ENCODE measurements at places on chromosomes 12 and 14.

GRCh38 chr14:92970271-92970670 is 47.3 kb downstream of the CHGA start:
- no peak for DNase-seq

GRCh38 chr12:16586350-16587109 is 19.4 kb downstream of the LMO3 start:
- DNase-seq: no peak

DNA sequence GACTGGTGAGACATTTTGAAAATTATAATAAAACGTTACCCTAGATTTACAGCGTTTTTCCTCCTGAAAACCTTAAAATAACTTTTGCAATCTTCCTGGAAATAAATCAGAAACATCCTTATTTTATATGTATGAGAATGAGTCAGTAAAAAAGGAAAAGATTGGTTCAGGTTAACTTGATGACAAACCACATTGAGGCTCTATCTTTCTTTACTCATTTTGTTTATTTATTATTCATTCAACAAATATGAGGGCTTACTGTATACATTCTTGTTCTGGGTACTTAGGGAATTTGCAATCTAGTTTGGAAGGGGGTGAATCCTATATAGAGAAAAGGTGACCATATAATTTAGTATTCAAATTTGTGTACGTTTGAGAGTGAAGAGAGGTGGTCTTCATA is 156.6 kb downstream of the UNC79 start:
- DNase-seq: no peak

- DNase-seq: no peak
These were observed 71.0 kb downstream of the SLC6A15 start for GRCh38 chr12:84841591-84841990.

DNA sequence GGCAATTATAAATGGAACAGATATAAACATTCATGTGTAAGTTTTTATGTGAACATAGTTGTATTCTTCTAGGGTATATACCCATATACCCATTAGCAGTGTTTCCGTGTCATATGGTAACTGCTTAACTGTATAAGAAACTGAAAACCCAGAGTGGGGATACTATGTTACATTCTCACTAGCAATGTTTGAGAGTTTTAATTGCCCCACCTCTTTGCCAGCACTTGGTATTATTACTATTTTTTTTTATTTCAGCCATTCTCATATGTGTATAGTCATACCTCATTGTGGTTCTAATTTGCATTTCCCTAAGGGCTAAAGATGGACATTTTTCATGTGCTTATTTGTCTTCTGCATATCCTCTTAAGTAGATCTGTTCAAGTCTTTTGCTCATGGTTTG is 28.7 kb upstream of the ITPR2 start:
- no peak for DNase-seq

DNA sequence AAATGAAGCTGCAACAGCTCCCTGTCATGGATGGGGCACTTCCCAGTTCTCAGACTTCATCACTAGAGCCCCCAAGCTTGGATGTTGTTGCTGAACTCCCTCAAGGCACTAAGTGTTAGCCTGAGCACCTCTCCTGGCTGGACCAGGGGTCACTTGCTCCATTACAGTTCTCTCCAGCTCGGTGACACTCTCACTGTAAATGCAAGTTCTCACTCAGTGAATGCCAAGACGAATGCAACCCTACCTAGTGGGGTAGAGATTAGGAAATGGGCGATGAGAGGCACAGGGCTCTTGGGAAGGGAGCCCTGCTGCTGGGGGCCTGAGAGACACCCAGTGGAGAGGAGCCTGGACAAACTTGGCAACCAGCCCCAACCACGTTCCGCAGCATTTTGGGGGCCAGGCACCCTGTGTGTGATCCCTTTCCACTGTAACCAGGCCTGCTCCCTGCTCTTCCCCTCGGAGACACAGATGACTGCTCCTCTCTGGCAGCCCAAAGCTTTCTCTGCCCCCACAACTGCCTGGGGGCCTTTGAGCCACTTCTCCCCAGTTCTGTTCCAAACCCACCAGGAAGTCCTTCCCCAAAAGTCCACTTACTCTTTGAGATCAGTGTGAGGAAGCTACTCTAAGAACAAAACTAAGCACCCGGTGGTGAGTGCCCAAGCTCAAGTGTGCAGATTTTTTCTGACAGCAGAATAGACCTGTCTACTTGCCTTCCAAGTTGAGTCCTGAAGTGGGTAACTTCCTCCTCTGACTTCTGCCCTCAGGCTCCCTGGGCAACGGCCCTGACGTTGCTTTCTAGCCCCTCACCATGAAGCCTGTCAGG is 8.0 kb upstream of the SELPLG start:
- DNase-seq: no peak

GRCh38 chr14:78450669-78451318 is 280.6 kb downstream of the NRXN3 start:
- no peak for DNase-seq
